Stimulated activated CD4-positive, alpha-beta T cell treated with anti-CD3 and anti-CD28 coated beads, Interleukin-2, amount 100 ng/mL, for 4 hours (primary cell): ENCODE measurements at places on chromosomes 5 and 9.

DNA sequence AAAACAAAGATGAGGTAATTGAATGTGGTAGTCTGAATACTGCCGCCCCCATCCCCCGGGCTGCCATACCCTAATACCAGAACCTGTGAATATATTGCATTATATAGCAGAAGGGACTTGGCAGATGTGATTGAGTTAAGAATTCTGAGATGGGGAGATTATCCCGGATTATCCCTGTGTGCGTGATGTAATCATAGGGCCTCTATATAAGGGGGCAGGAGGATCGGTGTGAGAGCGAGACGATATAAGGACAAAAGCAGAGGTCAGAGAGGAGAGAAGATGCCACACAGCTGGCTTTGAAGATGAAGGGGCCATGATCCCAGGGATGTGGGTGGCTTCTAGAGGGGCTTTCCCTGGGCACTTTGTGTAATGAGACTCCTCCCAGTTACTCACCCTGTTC, 101.7 kb upstream of the TLE1 start:
- no peak for DNase-seq

- no peak for DNase-seq
These were observed 1258.6 kb downstream of the CDH12 start for GRCh38 chr5:21594566-21594965.

DNA sequence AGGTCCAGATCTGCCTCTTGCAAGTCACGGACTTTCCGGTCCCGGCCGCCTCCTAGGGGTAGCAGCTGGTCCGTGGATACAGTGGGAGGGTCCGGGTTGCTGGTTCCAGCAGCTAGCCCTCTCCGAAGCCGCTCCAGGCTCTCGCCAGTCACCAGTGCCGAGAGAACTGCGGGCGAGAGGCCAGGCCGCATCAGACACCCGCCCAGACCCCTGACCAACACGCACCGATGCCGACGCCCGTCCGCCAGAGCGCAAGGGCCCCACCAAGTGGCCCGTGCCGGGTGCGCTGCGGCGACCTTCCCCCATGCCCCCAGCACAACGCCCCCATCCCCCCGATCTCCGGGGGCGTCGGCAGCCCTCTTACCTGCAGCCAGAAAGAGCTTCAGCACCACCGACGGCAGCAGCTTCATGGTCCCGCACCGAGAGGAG, 470 bp downstream of the HBEGF start:
- peak; percentile 7 for DNase-seq

DNA sequence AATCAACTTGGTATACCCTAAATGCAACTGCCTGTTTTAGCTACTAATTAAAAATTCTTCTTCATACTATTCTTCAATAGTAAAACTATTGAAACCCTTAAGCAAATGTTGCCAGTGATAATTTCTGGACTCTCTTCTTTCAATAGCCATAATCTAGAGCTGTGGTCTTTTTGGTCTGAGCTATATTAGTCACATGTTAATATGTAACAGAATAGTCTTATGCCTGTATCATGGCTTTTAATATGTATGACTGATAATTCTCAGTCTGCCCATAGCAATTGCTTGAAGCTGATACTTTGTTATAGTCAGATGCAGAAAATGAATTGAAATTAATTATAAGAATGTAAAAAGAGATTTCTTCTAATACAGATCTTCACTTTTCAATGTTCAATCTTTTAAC, 1871.9 kb upstream of the CDH6 start:
- no peak for DNase-seq

DNA sequence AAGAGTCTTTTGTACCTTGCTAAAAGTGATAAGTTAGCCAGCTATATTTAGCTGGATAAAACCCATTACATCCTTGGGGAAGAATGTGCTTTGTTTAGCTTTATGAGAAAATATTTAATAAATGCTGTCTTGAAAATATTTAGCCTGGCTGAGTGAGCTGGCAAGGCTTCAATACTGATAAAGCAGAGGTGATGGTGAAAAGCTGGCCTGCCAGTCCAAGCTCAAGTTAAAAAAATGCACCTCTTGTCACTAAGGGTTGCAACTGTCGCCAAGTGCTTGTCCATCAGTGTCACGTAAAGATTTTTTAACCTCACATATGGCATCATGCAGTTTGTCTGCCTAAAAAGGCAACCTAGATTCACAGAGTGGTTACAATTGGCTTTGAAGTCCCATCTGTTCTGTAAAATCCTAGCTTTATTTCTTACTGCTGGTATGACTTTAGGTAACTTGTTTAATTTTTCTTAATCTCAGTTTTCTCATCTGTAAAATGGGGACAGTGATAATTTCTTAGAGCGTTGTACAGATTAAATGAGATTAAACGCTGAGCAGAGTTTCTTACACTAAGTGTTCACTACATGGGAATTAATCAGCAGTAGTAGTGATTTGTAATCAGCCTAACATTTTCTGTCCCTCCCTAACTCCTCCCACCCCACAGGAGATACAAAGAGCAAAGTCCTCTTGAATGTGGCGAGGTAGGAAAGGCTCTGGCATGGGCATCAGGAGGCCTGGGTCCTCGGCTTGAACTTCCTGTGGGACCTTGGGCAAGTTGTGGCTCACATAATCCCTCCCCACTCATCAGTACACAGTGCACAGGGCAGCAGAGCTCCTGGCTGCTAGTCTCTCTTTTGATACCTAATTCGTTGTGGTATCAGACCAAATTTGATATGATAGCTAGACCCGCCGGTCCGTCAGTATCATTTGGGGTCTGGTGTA, 48.7 kb downstream of the PIK3R1 start:
- DNase-seq: no peak

- DNase-seq: no peak
These were observed 136.9 kb downstream of the UGCG start for GRCh38 chr9:112033237-112034215.

DNA sequence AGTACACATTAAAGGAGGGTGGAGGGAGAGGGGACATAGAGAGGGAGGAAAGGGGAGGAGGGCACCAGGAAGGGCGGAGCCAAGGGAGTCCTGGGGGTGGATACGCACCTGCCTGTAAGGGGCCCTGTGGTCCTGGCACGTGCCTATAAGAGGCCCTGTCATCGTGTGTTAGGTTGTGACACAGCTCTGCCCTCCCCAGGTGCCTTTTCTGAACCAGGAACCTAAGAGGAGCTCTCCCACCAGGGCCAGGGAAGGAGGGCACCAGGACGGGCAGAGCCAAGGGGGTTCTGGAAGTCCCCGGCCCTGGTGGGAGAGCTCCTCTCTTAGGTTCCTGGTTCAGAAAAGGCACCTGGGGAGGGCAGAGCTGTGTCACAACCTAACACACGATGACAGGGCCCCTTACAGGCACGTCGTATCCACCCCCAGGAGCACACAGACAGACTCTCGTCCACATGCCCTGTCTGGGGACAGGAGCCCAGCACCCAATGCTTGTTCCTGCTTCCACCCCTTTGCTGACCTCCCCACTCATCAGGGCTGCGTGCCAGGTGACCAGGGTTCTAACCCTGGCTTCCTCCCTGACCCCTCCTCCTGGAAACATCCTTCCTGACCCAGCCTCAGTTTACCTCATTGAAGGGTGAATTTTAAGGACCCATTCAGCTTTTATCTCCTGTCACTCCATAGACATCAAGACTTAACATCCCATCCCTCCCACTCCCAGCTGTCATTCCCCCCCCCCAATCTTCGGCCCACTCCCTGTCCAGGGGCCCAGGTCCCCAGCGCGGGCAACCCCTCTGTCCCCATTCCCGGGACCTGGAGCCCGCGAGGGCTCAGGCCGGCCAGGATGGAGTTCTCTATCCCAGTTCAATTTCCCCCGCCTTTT, 12.9 kb upstream of the OLFM1 start:
- DNase-seq: no peak

- DNase-seq: no peak
These were observed 849.9 kb downstream of the MAT2B start for GRCh38 chr5:164355267-164355830.
